Stimulated activated CD8-positive, alpha-beta memory T cell treated with anti-CD3 and anti-CD28 coated beads, Interleukin-15, amount 100 ng/mL, for 4 hours (primary cell): ENCODE measurements at places on chromosomes 16 and 17.

GRCh38 chr17:20009052-20009301 lies 182 bp upstream of the SPECC1 start:
- DNase-seq: no peak

DNA sequence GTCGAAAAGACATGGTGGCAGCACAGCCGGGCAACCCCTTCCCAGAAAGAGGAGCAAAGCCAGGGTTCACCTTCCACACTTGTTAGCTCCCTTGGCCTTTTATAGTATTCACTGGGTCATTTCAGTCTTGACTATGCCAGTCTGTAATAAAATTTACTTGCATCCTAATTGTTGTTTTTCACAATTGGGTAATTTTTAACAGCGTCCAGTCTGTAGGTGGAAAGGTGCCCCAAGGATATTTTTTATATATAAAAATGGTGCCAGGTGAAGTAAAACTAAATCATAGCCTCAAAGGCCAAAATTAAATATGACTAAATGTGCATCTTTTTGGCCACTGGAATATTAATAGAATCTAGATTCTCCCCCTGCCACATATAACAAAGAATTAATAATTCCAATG lies at the start of gene KRT26:
Gene KRT26 (minus strand): TSS at position 101 of the 400 bp plus-strand sequence. CDS start 88 bp downstream, at position 13.
- DNase-seq: no peak

DNA sequence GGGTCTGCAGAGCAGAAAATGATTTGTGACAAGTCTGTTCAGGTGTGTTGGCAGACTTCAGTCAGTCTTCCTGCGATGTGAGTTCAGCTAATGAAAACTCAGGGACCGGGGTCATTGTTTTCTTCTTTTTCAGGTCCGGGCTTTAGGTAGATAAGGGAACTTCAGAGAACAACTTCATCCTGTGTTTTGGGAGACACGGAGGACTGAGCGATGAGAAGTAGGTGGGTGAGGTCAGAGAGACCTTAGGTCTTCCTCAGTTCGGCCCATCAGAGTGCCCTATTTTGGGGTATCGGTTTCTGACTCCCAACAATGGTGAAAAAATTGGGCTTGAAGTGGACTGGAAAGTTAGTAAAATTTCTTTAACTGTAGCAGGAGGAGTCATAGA lies 88.9 kb upstream of the ATF7IP2 start:
- DNase-seq: no peak

DNA sequence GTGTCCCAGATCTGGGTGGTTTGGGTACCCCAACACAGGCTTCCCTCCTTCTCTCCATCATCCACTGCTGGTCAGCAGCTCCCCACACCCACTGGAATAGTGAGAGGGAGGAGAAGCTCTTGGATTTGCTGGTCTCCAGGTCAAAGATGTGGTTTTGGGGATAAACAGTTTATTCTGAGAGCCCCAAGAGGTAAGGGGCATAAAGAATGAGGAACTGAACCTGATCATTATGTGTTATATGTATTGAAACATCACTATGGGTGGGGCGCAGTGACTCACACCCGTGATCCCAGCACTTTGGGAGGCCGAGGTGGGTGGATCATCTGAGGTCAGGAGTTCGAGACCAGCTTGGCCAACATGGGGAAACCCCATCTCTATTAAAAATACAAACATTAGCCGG lies 3.9 kb downstream of the DPEP2 start:
- DNase-seq: no peak

GRCh38 chr16:27780468-27781194 lies 230.7 kb downstream of the KATNIP start:
- no peak for DNase-seq

- DNase-seq: no peak
Observed at GRCh38 chr16:50889276-50889675, 147.4 kb downstream of the CYLD start.

DNA sequence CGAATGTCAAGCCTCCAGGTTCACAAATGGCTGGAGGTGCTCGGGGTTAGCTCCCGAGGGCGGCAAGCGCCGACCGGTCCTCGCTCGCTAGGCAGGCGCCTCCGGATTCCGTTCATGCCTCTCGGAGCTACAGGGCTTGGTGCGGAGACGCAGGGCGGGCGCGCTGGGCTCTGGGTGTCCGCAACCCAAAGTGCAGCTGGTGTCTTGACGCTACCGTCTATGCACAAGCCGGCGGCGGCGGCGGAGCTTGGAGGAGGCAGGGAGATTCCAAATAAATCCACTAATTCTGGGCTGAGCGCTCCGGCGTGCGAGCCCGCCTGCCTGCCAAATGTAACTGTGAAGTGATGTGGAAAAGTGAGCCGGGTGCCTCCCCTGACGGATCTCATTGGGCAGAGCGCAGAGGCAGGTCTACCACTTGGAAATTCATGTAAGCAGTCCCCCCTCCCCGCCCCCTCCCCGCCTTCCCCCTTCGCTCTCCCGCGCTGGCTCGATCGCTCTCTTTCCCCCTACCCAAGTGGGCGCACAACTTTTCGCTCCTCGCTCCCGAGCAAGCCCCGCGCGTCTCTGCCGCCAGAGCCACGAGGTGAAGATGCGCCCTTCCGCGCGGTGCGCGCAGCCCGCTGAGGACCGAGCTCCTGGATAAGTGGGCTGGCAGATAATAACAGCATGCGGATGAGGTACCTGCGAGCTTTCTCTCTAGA lies at the start of gene CDH8:
Gene CDH8 (minus strand): TSS at position 338 of the 701 bp plus-strand sequence. CDS start 15,035 bp downstream, outside the sequence.
- DNase-seq: no peak

- no peak for DNase-seq
Observed at GRCh38 chr17:43721537-43722268, 36.9 kb downstream of the SOST start.

DNA sequence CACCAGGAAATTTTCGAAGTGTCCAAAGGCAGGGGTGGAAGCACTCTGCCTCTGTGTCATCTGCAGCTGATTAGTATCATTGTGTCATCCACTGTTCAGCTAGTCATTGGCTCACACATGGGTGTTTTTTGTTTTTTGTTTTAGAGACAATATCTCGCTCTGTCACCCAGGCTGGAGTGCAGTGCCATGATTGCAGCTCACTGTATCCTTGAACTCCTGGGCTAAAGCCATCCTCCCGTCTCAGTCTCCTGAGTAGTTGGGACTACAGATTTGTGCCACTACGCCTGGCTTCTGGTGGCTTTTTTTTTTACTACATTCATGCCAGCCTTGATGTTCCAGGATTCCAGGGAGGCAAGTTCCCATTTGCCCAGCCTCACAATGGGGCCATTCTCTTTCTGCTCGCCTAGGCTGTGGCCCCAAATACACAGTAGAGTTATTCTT lies 32.5 kb upstream of the MYO18A start:
- no peak for DNase-seq

GRCh38 chr17:27849474-27850185 lies 43.5 kb downstream of the LYRM9 start:
- no peak for DNase-seq

- no peak for DNase-seq
Observed at GRCh38 chr17:29141514-29141876, 38.7 kb downstream of the MYO18A start.

- no peak for DNase-seq
Observed at GRCh38 chr17:40559564-40559916, 5.7 kb downstream of the CCR7 start.

GRCh38 chr16:83968891-83969649 lies 1.0 kb downstream of the NECAB2 start:
- DNase-seq: no peak

DNA sequence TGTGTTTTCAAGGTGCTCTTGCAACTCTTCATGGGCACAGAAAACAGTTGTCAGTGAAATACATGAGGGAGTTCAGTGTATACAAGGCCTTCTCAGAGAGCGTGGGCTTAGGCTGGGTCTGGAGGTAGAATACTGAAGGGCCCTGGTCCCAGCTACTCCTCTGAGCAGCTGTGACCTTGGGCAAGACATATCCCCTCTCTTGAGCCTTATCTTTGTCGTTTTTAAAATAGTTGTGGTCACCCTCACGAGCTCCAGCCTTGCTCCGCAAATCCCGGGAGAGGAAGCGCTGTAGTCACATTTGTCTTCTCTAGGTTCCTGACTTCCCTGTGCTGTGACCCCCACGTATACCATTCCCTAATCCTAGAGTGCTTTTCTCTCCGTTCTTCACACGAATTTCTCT lies 3.6 kb downstream of the ZNRF1 start:
- DNase-seq: no peak

DNA sequence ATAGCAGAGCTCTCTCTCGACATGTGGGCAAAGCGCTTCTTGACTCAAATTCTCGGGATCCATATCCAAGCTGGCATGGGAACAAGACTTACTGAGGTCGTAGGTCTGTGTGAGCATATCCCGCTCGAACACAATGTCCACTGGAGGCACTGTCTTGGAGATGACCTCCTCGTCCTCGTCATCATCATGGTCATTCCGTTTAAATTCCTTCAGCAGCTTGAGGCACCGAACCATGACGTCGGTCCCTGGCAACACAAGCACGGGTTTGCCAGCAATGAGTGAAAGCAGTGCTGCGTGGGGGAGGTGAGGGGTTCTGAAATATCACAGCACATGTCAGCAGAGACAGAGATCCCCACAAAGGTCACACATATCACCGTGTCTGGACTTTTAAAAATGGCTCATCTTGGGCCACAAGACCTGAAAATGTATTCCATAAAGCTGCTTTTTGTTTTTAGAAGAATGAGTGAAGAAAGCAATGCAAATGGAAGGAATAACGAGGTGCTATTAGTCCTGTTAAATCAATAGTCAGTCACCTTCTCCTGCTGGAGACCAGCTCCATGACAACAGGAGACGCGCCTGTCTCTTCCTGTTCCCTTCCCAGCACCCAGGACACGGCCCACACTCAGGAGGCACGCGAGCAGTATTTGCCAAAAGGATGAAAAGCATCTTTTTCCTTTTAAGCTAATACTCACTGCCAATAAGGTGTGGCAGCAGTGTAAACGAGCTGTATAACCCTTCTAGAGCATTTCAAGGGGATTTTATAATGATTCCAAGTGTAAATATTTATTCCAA lies 37.9 kb downstream of the GTF3C1 start:
- DNase-seq: no peak

GRCh38 chr16:27253526-27253930 lies 15.0 kb downstream of the NSMCE1 start:
- no peak for DNase-seq

DNA sequence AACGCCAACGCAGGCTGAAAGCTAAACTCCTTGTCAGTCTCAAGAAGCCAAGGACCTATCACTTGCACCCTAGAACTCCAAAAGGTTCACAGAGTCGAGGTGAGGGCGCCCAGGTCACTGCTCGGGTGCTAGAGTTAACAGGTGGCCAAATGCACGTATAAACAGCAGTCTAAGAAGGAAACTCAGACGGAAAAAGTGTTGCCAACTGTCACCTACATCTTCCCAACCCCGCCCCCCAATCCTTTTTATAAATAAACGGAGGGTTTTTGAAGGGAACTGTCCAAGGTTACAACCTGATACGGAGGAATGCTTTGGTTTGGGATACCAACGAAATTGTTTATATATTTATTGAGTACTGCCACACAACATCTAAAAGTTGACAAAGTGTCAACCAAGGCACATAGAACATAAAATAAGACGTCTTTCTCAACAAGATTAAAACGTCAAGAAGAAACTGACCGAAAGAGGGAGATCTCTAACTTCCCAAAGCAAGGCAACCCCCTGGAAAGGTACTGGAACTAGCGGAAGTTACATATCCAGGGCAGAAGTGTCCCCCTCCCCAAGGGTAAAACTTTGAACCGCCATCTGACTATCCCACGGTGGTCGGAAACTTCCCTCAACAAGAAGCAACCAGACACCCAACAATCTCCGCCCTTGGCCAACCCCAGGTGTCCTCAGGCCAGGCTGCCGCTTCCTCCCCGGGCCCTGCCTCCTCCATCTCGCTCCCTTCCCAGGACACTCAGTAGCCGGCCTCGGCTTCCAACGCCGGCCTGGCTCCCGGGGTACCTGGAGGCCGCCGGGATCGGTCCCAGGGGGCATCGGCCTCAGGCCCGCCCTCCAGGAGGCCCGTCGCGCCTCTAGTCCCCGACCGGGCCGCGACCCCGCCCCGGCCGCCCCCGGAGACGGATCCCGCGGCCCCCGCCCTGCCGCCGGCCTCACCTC lies 982 bp downstream of the SPAG9 start:
- no peak for DNase-seq

GRCh38 chr17:48634493-48635208 lies 8.5 kb upstream of the HOXB9 start:
- no peak for DNase-seq

GRCh38 chr17:55540414-55541091 lies 29.3 kb upstream of the SMIM36 start:
- DNase-seq: no peak

DNA sequence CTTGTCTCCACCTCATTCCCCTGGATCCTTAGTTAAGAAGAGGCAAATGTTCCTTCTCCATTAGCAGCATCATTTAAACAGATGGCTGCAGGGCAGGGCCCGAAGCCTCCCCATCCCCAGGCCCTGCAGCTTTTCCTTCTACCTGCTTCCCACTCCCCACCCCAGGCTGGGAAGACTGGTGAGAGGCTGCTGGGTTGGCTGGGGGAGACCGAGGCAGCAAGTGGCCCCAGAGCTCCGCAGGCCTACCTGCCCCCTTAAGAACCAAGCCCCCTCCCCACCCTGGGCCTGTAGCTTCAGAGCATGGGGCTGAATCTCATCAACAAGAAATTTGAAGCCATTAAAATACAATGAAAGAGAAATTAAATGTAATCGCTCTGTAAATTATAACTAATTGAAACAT lies 22.1 kb upstream of the RPL38 start:
- no peak for DNase-seq

DNA sequence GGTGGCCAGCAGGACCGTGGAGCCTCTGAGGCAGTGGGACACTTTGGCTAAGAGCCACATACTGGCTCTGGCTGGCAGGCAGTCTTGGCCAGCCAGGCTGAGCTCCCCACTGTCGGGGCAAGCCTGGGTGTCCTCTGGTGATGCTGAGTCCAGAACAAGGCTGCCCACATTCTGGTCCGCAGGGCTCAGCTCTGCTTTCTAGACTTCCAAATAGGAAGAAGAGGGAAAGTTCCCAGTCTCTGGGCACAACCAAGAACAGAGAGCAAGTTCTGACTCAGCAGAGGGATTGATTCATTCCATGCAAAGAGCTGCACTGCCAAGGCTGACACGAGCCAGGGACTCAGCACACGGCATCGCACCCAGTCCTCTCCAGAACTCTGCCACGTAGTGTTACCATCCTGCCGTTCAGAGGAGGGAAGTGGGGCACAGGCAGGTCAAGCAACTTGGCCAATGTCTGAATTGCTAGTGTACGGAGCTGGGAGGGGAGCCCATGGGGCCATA lies 58.9 kb downstream of the NOS2 start:
- DNase-seq: no peak

GRCh38 chr17:73323409-73324159 lies 11.8 kb upstream of the CDC42EP4 start:
- no peak for DNase-seq

DNA sequence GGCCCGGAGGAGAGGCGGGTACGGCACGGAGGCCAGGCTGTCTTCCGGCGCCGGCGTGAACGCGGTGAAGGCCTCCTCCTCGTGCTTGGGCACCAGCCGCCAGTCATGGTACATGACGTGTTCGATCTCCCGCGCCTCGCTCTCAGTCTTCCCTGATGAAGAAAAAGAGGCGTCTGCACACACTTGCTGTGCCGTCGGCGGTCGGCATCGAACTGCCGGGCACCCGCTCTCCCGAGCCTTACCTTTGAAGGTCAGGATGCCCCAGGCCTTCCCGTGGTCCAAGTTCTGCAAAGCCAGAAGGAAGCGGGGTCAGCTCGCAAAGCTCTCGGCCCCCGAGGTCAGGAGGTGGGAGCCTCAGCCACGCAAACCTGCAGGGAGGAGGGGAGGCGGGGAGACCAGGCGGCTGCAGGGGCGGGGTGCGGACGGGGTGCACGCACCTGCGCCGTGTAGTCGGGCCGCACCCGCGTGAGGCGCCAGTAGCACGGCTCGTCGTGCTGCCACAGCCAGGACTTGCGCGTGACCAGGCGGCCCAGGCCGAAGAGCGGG lies at the start of gene EME2:
Gene EME2 (plus strand): TSS at position 449 of the 546 bp plus-strand sequence. CDS start 418 bp downstream, outside the sequence.
- DNase-seq: peak; percentile 21
